ENCODE measurements at places on chromosomes 7 and 10. TPM values are rescaled to one million over a fixed set of nuclear protein-coding genes. Genes with fewer than 3 reads are reported as not detected.

Gene CUEDC2
- total RNA-seq, result 14.6 TPM

Gene WDFY4
- total RNA-seq, result 7.1 TPM

Gene SUMF2
- 104 TPM for total RNA-seq

Gene UPK3B
- 0.42 TPM for total RNA-seq

Gene PKD2L1
- 0.08 TPM for total RNA-seq

Gene CNTNAP2
- total RNA-seq, result 0.14 TPM

Gene COA1
- 37.8 TPM for total RNA-seq

Gene RBM20
- total RNA-seq, result 0.08 TPM

Gene RTKN2
- 0.17 TPM for total RNA-seq

Gene MNX1
- not detected for total RNA-seq

Gene HPSE2
- total RNA-seq, result not detected

Gene TRPV5
- total RNA-seq, result 0.23 TPM

Gene DENND2A
- total RNA-seq, result 7.4 TPM

Gene LRRC18
- not detected for total RNA-seq
